ENCODE measurements at places on chromosomes 7 and 10. TPM values are rescaled to one million over a fixed set of nuclear protein-coding genes. Genes with fewer than 3 reads are reported as not detected.

- H3K36me3 ChIP-seq, result no peaks in the 10 kb centered on the region
- H3K27me3 ChIP-seq, result no peaks in the 10 kb centered on the region
- H3K4me3 ChIP-seq, result no peak overlapping the region
Measured at GRCh38 chr10:29112827-29113615, 175.8 kb upstream of the LYZL1 start.

- peaks cover 7% of the 10 kb centered on the region for H3K27me3 ChIP-seq
- H3K4me1 ChIP-seq, result no peaks in the 10 kb centered on the region
- H3K27ac ChIP-seq, result no peak overlapping the region
- no peaks in the 10 kb centered on the region for H3K36me3 ChIP-seq
- DNase-seq, result no peak
Measured at GRCh38 chr7:27302590-27302989, 60.0 kb downstream of the EVX1 start.

HTR5A gene
- total RNA-seq, result not detected

GRID2IP gene
- total RNA-seq, result 0.39 TPM

DNA sequence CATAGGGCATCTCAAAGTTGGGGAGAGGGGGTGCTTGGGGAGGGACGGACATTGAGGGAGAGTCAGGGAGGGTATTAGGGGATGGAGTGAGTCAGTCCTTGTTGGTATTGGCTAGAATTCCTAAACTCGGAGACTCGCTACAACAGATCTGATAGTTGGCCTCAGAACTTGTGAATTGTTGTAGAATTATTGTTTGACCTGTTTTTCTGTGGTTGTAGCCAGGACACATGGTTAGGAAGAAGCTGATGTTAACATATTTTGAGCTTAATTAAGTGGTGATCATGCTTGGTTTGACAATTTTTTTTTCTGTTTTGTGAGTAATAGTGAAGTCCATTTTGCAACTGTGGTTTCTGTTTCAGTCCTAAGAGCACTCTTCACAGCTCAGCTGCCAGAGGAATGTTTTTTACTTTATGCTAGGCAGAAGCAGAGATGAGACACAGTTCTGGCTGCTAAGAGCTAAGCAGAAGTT, 1190.3 kb upstream of the C7orf33 start:
- no peaks in the 10 kb centered on the region for H3K36me3 ChIP-seq
- no peaks in the 10 kb centered on the region for H3K27me3 ChIP-seq
- no peak overlapping the region for H3K4me3 ChIP-seq
- H3K4me1 ChIP-seq, result no peaks in the 10 kb centered on the region

GRCh38 chr7:150966002-150966401, 12.1 kb downstream of the KCNH2 start:
- no peak for DNase-seq
- peaks cover 21% of the 10 kb centered on the region for H3K4me1 ChIP-seq
- H3K4me3 ChIP-seq, result no peak overlapping the region
- no peaks in the 10 kb centered on the region for H3K36me3 ChIP-seq

Data from CD4-positive, alpha-beta T cell (primary cell).